Dermis microvascular lymphatic vessel endothelial cell (primary cell): ENCODE measurements at places on chromosomes 6 and 20. TPM values are rescaled to one million over a fixed set of nuclear protein-coding genes. Genes with fewer than 3 reads are reported as not detected.

Gene BMP6
- 72.8 and 153 TPM in 2 replicates for total RNA-seq

Gene TFAP2B
- total RNA-seq: not detected in 2 replicates

Gene KCNG1
- total RNA-seq: 1.9 and 2.3 TPM in 2 replicates

Gene SIRPB2
- 0.13 and 0.38 TPM in 2 replicates for total RNA-seq

Gene ECT2L
- total RNA-seq: under 0.01 TPM in 1 of 2 replicates, not detected in the other

Gene ATP9A
- 54.0 and 75.5 TPM in 2 replicates for total RNA-seq

Gene MAPK14
- total RNA-seq: 34.5 and 41.2 TPM in 2 replicates

Gene PRR18
- total RNA-seq: not detected in 2 replicates

Gene PRKN
- total RNA-seq: 0.39 and 1.3 TPM in 2 replicates

Gene ZC2HC1B
- not detected in 2 replicates for total RNA-seq

Gene FBXO30
- 11.4 and 11.6 TPM in 2 replicates for total RNA-seq
